ENCODE measurements at places on chromosomes 4 and X.
A peak's percentile ranks its signal among the peaks of the same experiment; 100 is the strongest.

GRCh38 chr4:151888367-151888866 is 127.6 kb upstream of the GATB start:
- no peak for DNase-seq

GRCh38 chrX:130172127-130172845 is 524 bp downstream of the RAB33A start:
- no peak for DNase-seq

DNA sequence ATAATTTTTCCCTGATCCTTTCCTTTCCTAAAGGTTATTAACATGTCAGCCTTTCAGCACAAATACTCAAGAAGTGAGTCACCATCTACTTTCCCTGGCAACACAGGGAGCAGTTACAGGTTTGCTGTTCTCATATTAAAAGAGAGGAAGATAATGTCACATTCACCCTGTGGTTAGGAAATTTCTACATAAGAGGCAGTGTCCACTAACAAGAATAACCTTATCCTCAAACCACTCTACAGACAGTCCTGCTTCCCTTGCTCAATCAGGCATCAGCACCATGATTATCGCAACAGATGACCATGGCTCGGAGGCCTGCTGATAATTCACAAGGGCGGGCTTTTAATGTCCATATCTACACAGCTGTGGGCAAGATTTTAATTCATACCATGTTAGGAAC is 30.9 kb downstream of the RNF150 start:
- peak; percentile 57 for DNase-seq

GRCh38 chrX:43849173-43849572 is 33.1 kb downstream of the MAOB start:
- DNase-seq: no peak

GRCh38 chrX:149286940-149287349 is 218.2 kb downstream of the IDS start:
- DNase-seq: peak; percentile 1

- no peak for DNase-seq
Observed at GRCh38 chr4:6109842-6110560, 90.3 kb downstream of the JAKMIP1 start.

DNA sequence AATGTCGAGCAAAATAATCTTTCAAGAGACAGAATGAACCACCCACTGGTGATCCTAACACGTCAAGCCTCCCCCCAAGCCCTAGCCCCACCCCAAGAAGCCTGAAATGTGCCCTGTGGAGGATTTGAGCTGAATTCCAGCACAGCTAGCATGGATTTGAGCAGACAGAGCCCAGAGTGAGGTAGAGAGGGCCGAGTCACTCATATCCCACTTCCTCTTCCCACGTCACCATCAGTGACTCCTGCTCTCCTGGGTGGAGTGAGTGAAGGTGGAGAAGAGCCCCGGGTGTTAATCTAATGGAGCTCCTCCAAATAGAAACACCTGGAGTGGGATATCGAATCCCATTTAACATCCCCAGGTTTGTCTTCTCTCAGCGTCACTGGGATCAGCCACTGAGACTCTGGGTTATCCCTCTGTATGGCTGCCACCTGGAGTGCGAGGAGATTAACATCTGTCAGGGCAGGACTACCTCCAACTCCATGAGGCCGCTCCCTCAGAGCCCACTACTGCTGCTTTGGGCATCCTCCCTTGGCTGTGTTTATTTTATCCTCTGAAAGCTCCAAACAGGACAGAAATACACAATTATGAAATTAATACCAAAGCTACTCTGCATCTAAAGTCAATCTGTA is 136.6 kb downstream of the NWD2 start:
- no peak for DNase-seq

All from HTR-8/SVneo (cell line).